ENCODE measurements at places on chromosomes 13 and 19.

GRCh38 chr13:31043957-31044356, 111.5 kb downstream of the TEX26 start:
- DNase-seq, result no peak

DNA sequence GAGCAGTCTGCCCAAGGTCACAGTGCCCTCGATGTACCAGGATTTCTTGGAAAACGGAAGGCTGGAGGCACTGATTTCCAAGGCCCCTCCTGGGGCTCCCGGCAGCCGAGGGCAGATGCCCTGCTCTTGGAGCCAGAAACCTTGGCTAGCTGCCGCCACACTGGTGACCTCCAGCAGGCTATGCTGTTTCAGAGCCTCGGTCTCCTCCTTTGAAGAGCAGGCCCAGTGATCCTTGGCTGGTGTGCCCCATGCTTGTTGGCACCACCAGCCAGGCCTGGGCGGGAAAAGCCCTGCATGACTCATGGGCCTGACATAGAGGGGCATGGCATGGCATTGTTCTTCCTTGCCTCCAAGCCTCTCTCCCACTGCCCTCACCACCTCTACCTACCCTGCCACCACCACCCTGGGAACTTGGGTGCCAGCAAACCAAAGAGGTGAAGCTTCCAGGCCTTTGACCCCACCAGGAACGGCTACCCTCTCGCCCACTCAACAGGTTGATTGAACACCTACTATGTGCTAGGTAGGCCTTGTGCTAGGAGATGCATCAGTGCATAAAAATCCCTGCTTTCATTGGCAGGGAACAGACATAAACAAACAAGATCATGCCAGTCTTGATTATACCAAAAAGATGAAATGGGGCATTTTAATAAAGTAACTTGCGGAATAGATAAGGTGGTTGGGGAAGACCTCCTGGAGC, 1.6 kb upstream of the CLEC11A start:
- DNase-seq, result no peak

- DNase-seq, result no peak
Observed at GRCh38 chr13:78133511-78133910, 214.9 kb upstream of the EDNRB start.

GRCh38 chr19:4357921-4358326, 14.6 kb downstream of the MPND start:
- DNase-seq, result no peak

GRCh38 chr13:102401766-102402165, at the start of gene FGF14:
TSS of gene FGF14 (minus strand) at chr13:102402048.
- DNase-seq, result no peak

DNA sequence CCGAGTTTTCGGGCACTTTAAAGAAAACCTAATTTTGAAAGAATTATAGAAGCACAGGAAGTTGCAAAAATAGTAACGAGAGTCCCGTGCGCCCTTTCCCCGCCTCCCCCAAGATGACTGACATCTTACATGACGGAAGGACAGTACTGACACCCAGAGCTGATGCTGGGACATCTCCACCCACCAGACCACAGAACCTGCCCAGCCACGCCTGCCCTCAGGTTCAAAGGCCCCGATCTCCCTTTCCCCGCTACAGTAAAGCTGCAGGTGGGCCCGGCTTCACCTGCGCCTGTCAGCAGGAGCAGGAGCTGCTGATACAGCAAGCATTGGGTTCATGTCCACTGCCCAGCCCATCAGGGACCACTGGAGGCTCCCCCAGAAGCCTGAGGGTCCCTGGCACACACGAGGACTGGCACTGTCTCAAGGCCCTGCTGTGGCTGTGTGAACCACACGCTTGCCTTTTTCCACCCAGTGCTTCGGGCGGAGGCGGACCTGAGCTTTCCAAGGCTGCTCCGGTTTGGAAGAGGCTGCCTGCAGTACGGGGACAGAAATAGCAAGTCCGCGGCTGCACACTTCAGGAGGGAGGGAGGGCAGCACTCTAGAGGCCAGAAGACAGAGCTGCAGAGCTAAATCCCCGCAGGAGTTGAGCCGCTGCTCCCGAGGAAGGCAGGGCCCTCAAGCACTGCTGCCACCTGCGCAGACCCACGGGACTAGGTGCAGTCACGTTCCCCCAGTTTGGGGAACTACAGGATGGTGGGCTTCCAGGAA, 8.7 kb downstream of the MAP2K2 start:
- DNase-seq, result peak; percentile 81

GRCh38 chr19:29255006-29255405, 42.1 kb upstream of the UQCRFS1 start:
- DNase-seq, result no peak

DNA sequence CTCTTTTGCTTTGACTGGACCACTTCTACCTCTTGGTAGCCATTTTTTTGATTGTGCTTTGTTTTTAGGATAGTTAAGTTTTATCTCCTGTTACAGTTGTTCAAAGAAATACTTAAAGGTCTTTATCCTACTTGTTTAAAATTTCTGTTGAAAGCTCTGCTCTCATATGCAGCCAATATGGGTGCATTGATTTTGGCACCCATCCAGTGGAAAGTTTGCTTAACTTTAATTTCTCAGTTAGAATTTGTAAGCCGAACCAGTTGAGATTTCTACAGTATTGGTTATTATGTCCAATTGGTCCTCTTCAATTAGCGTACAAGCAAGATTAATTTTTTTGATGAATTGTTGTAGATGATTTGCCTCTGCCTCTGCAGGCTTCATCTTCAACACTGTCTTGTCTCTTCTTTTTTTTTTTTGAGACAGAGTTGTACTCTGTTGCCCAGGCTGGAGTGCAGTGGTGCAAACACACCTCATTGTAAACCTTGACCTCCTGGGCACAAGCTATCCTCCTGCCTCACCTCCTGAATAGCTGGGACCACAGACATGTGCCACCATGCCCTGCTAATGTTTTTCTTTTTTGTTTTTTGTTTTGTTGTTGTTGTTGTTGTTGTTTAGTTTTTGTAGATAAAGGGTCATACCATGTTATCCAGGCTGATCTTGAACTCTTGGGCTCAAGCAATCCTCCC, 65.3 kb downstream of the MAB21L1 start:
- no peak for DNase-seq

DNA sequence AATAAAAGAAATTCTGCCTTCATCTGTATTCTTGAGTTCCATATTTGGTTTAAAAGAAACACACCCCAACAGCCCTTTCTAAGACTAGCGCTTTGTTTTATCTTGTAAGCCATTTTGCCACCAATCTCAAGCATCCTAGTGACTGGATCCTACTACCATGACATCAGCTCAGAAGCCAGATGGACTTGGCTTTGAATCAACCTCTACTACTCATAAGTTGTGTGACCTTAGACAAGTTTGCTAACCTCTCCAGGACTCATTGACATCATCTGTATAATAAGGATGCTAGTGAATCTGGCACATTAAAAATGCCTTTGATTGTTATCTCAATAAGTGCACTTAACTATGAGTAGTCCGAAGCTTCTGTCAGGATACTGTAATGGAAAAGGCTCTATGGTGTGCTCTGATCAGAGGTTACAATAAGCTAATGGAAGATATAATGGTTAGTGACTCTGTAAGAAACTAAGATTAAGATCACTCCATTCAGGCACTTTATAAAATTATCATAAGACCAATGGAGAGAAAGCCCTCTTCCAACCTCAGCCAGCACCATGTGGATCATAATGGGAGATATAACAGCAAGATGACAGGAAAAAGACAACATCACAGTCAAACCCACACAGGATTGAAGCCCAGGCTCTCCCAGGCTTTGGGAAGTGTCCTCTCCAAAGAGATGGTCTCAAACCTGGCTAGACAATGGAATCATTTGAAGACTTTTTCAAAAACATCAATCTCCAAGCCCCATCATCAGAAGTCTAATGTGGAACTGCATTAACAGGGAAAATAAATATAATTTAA, 180.6 kb upstream of the MIR17HG start:
- no peak for DNase-seq

DNA sequence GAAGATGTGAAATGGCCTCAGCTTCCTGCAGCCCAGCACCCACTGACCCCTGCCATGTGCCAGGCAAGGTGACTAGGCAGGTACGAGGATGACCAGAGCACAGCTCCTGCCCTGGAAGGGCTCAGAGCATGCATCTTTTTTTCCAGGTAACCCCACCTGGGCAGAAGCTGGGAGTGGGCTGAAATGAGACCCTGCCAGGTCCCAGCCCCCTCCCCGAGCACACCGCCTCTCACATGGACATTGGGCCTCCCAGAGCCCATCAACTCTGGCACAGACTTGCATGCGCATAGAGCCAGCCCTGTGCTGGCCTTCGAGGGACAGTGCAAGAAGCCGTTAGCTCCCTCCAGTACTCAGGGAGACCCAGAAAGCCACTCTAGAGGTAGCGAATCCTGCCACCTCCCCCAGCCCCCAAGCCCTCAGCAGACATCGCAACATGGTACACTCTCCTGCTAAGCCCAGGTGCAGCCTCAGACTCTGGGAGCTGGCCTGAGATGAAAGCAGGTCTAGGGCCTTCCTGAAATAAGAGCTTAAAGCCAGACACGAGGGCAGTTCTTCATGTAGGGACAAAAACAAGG, 8.9 kb upstream of the VSTM2B start:
- DNase-seq, result no peak

DNA sequence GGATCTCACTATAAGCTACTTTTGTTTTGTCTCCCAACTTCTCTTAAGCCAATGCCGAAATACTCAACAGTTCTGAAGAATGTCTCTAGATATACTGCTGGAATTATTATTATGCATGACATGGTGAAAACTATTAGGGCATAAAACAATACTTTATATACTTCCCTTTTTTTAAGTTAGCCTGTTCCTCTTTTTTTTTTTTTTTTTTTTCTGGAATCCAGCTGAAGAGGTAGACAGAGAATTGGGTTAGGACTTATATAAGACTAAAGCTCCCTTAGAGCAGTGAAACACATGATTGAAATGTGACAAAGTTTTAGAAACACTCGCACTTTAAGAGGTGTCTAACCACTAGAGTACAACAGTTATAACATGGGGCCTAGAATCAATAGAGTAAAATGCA, 850.9 kb upstream of the PCDH9 start:
- no peak for DNase-seq

DNA sequence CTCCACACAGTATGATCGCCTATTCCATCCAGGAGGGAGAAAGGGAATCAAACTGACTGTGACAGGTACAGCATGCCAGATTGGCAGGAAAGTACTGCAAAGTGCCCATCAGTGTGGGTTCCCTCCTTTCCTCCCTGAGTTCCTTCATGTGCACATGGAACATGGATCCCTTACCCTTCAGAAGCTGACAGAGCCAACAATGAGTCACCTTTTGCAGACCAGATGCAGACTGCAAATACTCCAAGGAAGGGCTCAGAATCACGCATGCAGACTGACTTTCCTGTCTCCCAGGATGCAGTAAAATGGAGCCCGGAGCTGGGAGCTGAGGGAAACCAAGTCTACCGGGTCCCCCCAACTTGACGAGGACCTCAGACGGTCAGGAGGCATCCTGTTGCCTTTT, 41.8 kb downstream of the SACS start:
- no peak for DNase-seq

DNA sequence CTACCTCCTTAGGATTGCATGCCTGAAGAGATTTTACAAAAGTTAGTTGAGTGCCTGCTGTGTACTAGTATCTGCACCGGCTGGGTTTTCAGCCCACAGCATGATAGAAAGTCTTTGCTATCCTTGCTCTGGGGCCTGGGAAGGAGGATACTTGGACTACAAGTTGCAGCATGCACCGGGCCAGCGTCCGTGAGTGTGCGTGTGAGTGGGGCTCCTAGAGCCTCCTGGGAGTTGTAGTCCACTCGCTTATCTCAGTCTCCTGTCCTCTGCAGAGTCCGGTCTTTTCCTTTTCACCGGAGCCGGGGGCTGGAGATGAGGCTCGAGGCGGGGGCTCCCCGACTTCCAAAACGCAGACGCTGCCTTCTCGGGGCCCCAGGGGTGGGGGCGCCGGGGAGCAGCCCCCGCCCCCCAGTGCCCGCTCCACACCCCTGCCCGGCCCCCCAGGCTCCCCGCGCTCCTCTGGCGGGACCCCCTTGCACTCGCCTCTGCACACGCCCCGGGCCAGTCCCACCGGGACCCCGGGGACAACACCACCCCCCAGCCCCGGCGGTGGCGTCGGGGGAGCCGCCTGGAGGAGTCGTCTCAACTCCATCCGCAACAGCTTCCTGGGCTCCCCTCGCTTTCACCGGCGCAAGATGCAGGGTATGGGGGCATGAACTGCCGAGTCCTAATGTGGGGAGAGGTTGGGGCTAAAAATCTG, 20.6 kb downstream of the BRSK1 start:
- DNase-seq, result no peak

DNA sequence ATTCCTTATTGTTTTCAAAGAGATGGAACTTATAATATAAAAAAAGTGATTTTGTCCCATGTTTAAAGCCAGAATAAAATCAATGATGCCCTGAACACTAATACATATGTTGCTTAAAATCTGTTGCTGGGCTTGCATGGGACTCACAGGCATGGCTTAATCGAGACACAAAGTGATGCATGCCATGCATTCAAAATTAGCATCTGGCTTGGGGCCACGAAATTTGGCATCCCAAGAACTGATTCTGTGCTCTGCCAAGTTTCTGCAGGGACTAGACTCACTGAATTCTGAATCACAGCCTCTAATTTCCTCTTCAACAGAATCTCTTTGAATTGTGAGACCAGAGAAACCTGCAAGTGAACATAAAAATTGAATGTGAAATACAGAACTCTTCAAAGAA, 109.2 kb downstream of the PCDH17 start:
- no peak for DNase-seq

DNA sequence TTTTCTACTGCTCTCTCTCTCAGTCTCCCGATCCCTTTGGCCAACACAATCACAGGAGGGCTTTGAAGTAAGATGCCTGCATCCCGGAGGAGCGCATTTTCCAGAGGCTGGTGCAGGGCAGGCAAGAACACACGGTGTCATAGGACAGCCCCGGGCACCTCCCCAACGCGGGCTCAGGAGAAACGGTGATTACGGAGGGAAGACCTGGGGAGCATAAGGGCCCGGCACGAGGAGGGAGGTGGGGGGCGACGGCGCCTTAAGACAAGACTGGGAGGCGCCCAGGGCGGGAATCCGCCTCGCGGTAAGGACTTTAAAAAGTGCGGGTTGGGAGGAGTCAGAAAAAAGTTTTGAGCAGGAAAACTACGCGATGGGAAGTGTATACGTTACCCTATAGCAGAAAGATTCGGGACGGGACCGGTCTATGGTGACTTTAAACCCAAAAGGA, 18.7 kb upstream of the ZNF888 start:
- no peak for DNase-seq

GRCh38 chr13:66210677-66211076, 1019.5 kb downstream of the PCDH9 start:
- no peak for DNase-seq

DNA sequence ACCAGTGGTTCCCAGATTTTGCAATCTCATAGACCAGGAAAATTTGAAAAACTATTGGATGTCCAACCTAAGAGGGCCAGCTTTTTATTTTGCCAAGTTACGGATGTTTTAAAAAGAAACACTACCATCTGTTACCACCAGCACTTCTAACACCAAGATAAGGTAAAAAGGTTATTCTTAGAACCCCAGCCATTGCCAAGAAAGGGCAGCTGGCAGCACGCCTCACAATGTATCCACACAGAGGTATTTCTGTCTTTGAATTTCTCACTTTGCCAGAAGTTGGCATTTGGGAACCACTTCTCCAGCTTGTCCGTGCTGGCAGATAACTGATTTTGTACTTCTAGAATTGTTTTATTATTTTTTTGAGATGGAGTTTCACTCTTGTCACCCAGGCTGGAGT, 28.7 kb downstream of the CAPN12 start:
- DNase-seq, result no peak
